Suprapubic skin (tissue), 4 donors: ENCODE measurements at places on chromosomes 12 and 14. TPM values are rescaled to one million over a fixed set of nuclear protein-coding genes. Genes with fewer than 3 reads are reported as not detected.

LRFN5 gene
- 0.53 TPM for total RNA-seq

OR6C6 gene
- total RNA-seq: not detected

UNC79 gene
- not detected for total RNA-seq

ZC2HC1C gene
- total RNA-seq: 5.9 TPM

ANO4 gene
- not detected for total RNA-seq

RPGRIP1 gene
- total RNA-seq: not detected

PRKD1 gene
- 5.4 TPM for total RNA-seq

LRTM2 gene
- 0.26 TPM for total RNA-seq

HNRNPC gene
- 512 TPM for total RNA-seq

NRXN3 gene
- total RNA-seq: 3.5 TPM

GRCh38 chr12:114846771-114847170 lies 162.8 kb upstream of the TBX3 start:
- no peaks in the 10 kb centered on the region for H3K36me3 ChIP-seq
- no peak overlapping the region for H3K4me3 ChIP-seq
- no peak overlapping the region for H3K27ac ChIP-seq
- no peaks in the 10 kb centered on the region for H3K27me3 ChIP-seq
- DNase-seq: no peak
- no peaks in the 10 kb centered on the region for H3K4me1 ChIP-seq

DNA sequence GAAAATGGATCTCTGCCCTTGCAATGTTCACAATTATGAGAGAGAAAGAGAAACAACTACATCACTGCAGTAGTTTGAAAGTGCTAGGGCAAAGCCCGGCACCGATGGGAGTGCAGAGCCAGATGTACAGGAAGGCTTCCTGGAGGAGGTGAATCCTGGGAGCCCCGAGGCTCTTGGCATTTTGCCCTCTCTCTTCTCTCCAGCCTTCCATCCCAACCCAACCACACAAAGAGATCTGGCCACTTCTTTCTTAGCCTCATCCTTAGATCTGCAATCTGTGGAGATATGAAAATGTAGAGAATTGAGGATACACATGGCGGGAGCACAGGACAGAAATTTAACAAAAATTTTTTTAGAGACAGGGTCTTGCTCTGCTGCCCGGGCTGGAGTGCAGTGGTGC lies 3.3 kb upstream of the PAPLN start:
- no peaks in the 10 kb centered on the region for H3K36me3 ChIP-seq
- H3K27me3 ChIP-seq: no peaks in the 10 kb centered on the region
- peaks cover 25% of the 10 kb centered on the region for H3K4me1 ChIP-seq
- DNase-seq: no peak

DNA sequence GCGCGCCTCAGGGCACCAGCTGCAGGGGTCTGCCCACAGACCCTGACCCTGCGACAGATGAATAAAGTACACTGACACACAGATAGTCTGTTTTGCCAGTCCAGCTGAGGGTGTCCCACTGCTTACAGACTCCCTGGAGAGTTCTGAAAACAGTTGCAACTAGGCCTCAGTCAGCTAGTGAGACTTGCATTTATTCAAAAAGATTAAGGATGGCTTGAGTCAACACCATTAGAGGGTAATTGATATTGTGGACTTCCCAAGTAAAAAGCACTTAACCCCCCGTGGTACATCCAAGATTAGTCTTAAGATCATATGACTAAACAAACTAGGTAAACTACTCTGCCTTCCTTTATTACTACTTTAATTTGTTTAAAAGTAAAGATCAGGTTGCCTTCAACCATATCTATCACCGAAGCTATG lies 11.1 kb upstream of the PSEN1 start:
- H3K27ac ChIP-seq: no peak overlapping the region
- H3K4me1 ChIP-seq: no peaks in the 10 kb centered on the region

DNA sequence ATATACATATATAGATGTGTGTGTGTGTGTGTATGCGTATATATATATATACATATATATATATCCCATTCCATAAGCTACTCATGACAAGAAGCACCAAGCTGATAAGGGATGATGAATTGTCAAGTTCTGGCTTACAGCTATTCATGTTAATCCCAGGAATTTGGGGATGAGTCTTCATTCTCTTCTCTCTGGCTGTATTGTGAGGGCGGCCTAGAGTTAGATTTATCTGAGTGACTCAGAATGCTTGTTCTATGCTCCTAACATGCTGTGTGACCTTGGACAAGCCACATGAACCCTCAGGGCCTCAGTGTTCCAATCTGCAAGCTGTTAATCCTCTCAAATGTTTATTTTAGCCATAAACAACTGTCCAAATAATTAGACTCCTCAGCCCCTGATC lies 749.0 kb downstream of the MED13L start:
- no peaks in the 10 kb centered on the region for H3K36me3 ChIP-seq
- H3K4me3 ChIP-seq: no peak overlapping the region
- DNase-seq: no peak
- H3K27me3 ChIP-seq: no peaks in the 10 kb centered on the region
- H3K27ac ChIP-seq: no peak overlapping the region
- H3K4me1 ChIP-seq: no peaks in the 10 kb centered on the region

GRCh38 chr14:94356379-94357056 lies 31.9 kb downstream of the SERPINA1 start:
- no peaks in the 10 kb centered on the region for H3K27me3 ChIP-seq
- H3K36me3 ChIP-seq: no peaks in the 10 kb centered on the region
- no peak overlapping the region for H3K4me3 ChIP-seq
- H3K27ac ChIP-seq: no peak overlapping the region
- DNase-seq: no peak

- no peaks in the 10 kb centered on the region for H3K4me1 ChIP-seq
- H3K4me3 ChIP-seq: no peak overlapping the region
- H3K36me3 ChIP-seq: no peaks in the 10 kb centered on the region
- peaks cover 9% of the 10 kb centered on the region for H3K27me3 ChIP-seq
- H3K27ac ChIP-seq: no peak overlapping the region
Measured at GRCh38 chr14:56733396-56733795, 76.9 kb downstream of the OTX2 start.

GRCh38 chr12:120668868-120669840 lies 17.8 kb upstream of the MLEC start:
- no peak overlapping the region for H3K4me3 ChIP-seq
- H3K4me1 ChIP-seq: peaks cover 3% of the 10 kb centered on the region
- no peaks in the 10 kb centered on the region for H3K27me3 ChIP-seq
- no peaks in the 10 kb centered on the region for H3K36me3 ChIP-seq
- no peak overlapping the region for H3K27ac ChIP-seq

DNA sequence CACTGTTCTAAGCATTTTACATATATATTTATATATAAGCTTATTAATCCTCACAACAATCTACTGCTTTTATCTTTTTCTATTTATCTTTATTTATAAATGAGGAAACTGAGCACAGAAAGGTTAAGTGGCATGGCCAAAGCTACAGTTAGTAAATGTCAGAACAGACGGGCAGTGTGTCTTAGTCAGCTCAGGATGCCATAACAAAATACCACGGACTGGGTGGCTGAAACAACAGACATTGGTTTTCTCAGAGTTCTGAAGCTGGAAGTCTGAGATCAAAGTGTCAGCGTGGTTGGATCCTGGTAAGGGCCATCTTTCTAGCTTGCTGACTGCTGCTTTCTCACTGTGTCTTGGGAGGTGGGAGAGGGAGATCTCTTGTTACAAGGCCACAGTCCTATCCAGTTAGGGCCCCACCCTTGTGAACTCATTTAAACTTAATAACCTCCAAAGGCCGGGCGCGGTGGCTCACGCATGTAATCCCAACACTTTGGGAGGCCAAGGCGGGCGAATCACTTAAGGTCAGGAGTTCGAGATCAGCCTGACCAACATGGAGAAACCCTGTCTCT lies 19.8 kb downstream of the RPGRIP1 start:
- H3K36me3 ChIP-seq: no peaks in the 10 kb centered on the region
- DNase-seq: no peak
- no peak overlapping the region for H3K4me3 ChIP-seq
- H3K27ac ChIP-seq: no peak overlapping the region
- peaks cover 3% of the 10 kb centered on the region for H3K27me3 ChIP-seq

DNA sequence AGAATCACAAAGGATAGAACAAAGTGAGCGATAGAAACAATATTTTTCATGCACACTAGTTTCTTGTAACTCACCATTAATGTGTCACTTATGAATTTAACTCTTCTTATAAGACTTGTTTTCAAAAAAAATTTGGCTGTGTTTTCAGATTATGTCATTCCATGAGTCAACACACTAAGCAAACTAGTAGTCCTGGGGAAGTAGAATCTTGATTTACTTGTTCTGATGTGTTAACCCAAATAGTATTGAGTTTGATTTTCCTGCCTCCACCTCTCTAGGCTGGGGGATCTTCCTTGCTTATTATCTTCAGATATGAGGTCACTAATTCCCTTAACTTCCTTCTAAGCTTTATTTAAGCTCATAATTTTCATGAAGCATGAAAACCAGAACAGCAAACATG lies 151.0 kb upstream of the SEL1L start:
- no peaks in the 10 kb centered on the region for H3K4me1 ChIP-seq
- DNase-seq: no peak
- H3K36me3 ChIP-seq: no peaks in the 10 kb centered on the region

GRCh38 chr14:75628816-75629215 lies 31.9 kb downstream of the ERG28 start:
- H3K36me3 ChIP-seq: no peaks in the 10 kb centered on the region
- no peak overlapping the region for H3K4me3 ChIP-seq
- DNase-seq: no peak
- no peaks in the 10 kb centered on the region for H3K27me3 ChIP-seq
- no peaks in the 10 kb centered on the region for H3K4me1 ChIP-seq

GRCh38 chr12:119274636-119275065 lies 59.9 kb upstream of the CCDC60 start:
- DNase-seq: no peak
- no peak overlapping the region for H3K27ac ChIP-seq
- H3K4me1 ChIP-seq: no peaks in the 10 kb centered on the region
- H3K4me3 ChIP-seq: no peak overlapping the region
- H3K27me3 ChIP-seq: peaks cover 2% of the 10 kb centered on the region

DNA sequence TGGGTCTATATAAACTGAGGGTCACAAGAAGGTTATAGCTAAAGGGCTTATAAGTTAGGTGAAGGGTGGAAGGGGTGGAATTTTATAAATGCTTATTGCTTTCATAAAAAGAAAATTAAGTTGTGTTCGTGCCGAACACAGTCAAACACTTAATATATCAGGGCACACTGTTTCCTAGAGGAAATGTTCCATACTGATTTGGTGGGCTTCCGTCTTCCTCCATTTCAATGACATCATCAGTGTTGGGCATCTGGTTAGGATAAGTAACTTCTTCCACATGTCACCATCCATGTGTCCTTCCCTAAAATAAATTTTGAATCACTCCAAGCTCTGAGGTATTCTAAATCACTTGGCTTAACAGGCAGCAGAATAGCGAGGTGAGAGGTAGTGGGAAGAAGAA lies 466.4 kb downstream of the MED13L start:
- DNase-seq: no peak
- H3K27me3 ChIP-seq: peaks cover 11% of the 10 kb centered on the region
- no peaks in the 10 kb centered on the region for H3K36me3 ChIP-seq
- no peak overlapping the region for H3K27ac ChIP-seq

DNA sequence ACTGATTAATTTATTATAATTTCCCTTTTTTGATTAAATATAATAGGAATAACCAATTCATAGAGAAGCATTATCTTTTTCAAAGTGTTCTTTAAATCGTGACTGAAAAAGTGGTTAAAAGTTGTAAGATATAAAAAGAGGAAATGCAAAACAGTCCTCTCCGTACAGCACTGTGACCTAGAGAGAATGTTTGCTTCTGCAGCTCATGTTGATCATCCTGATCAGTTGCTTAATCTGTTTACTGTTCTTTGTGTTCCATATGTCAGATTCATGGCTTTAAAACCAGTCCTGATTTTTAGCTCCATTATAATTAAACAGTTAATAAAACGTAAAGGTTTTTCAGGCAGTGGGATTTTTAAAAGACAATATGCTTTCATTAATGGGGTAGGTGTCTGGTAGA lies 4.7 kb downstream of the TTC8 start:
- H3K4me3 ChIP-seq: no peak overlapping the region
- no peak overlapping the region for H3K27ac ChIP-seq
- no peaks in the 10 kb centered on the region for H3K36me3 ChIP-seq
- DNase-seq: no peak
- H3K4me1 ChIP-seq: peaks cover 10% of the 10 kb centered on the region

GRCh38 chr12:114823724-114824123 lies 139.7 kb upstream of the TBX3 start:
- H3K27me3 ChIP-seq: peaks cover 5% of the 10 kb centered on the region
- H3K36me3 ChIP-seq: no peaks in the 10 kb centered on the region
- no peaks in the 10 kb centered on the region for H3K4me1 ChIP-seq
- DNase-seq: no peak
- no peak overlapping the region for H3K27ac ChIP-seq
- no peak overlapping the region for H3K4me3 ChIP-seq

GRCh38 chr14:94473666-94474410 lies 2.2 kb downstream of the SERPINA9 start:
- no peak for DNase-seq
- H3K36me3 ChIP-seq: no peaks in the 10 kb centered on the region
- H3K4me1 ChIP-seq: no peaks in the 10 kb centered on the region
- H3K27ac ChIP-seq: no peak overlapping the region

DNA sequence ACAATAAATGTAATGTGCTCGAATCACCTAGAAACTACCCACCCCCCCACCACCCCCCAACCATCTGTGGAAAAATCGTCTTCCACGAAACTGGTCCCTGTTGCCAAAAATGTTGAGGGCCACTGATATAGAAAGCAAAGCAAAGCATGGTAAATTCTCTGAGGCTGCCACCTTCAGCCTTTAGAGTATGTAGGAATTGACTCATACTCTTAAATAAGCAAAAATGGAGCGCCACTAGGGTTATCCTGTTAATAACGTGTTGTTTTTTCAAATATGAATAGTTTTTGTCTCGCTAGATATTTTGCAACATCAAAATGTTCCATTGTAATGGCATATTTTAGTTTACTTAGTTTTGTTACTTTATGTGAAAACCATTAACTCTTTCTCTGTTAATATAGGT lies 18.2 kb downstream of the DYNC1H1 start:
- peaks cover 19% of the 10 kb centered on the region for H3K4me1 ChIP-seq
- no peak for DNase-seq
- peaks cover 83% of the 10 kb centered on the region for H3K36me3 ChIP-seq
- H3K4me3 ChIP-seq: no peak overlapping the region
- H3K27ac ChIP-seq: no peak overlapping the region

DNA sequence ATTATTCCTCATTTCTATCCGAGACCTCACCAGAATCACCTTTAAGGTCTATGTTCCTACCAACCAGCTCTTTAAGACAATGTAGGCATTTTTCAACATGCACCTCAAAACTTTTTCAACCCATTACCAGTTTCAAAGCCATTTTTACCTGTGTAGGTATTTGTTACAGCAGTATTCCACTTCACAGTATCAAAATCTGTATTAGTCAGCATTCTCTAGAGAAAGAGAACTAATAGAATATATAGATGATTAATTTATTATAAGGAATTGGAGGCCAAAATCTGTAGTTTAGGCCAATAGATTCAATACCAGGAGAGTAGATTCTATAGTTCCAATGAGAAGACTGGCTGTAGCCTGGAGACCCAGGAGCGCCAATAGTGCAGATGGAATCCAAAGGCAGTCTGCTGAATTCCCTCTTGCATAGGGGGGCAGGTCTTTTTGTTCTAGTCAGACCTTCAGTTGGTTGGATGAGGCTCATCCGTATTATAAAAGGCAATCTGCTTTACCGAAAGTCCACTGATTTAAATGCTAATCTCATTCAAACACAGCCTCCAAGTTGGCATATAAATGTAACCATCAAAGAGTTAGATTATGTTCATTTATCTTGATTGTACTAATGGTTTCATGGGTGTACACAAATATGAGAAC lies 151.6 kb upstream of the SYT1 start:
- no peaks in the 10 kb centered on the region for H3K4me1 ChIP-seq
- no peak overlapping the region for H3K4me3 ChIP-seq
- DNase-seq: no peak
- H3K27me3 ChIP-seq: no peaks in the 10 kb centered on the region

GRCh38 chr12:110546339-110546738 lies 36.8 kb downstream of the PPTC7 start:
- no peak for DNase-seq
- no peaks in the 10 kb centered on the region for H3K27me3 ChIP-seq
- H3K4me1 ChIP-seq: peaks cover 68% of the 10 kb centered on the region
- peaks cover 10% of the 10 kb centered on the region for H3K36me3 ChIP-seq
- H3K4me3 ChIP-seq: no peak overlapping the region
